Activated T-helper 1 cell treated with Interleukin-2 at 50 U/mL for 16 hours (primary cell): ENCODE measurements at places on chromosomes 2 and 18.

DNA sequence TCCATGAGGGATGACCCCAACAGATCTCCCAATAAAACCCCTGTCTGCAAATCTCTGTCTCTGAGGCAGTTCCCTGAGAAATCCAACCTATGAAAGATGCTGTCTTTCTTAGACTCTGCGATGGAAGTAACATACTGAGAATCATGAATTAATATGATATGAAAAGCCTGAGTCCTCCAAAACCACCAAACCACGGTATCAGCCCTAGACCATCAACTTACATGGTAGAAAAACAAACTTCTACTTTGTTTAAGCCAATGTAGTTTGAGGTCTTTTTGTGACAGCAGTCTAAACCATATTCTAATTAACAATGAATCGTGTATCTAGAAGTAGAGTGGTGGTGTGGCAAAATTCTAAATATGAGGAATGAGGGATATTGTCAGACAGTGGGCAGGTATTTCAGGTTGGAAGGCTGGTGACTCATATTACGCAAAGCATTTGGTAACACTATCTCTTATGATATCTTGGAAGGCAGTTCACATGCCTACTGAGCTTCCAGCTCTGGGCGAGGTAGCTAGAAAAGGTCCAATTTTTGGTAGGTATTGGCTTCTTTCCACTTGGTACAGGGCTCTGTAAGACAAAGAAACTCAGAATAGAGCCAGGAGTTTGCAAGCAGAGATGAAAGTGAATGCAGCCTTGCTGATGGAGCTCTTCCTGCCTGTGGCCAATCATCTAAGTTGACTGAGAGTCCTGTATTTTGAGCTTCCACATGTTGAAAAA is 215.8 kb downstream of the ZFP36L2 start:
- DNase-seq: no peak

DNA sequence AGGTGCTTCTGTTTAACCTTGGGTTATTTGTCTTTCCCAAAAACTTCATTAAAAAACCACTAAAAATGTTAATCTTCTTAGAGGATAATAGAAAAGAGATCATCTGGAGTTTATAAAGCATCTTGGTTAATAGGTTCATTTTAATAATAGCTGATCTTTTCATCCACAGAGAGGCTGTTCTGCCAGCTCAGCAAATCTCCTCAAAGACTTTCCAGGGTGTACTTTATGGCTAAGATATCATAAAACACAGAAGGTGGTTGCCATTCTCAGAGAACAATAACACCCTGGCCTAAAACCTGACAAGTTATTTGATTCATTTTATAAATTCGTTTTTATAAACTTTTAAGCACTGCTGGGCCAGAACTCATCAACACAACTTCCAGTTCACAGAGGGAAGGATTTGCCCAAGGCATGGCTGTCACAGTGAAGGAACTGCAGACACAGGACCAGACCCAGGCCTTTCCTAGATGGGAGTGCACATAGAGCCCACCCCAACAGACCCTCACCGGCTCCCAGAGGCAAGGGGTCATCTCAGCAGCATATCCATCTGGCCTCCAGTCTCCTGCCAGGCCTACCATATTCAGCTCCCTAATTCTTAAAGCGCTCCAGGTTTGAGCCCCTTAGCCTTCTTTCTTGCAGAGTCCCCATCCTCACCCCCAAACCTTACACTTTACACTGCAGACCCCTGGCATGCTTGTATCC is 203.4 kb upstream of the RAB6C start:
- DNase-seq: no peak

DNA sequence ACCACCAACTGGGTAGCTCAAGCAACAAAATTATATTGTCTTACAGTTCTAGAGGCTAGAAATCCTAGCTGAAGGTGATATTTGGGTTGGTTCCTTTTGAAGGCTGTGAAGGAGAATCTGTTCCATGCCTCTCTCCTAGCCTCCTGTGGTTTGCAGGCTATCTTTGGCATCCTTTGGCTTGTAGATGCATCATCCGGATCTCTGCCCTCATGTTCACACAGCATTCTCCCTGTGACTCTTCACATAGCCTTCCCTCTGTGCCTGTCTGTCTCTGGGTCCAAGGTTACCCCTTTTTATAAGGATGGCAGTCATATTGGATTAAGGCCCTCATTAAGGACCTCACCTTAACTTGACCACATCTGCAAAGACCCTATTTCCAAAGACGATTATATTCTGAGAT is 78.6 kb upstream of the MAP3K20 start:
- no peak for DNase-seq

GRCh38 chr2:42792583-42793333 is at the start of gene HAAO:
HAAO (minus strand) TSS chr2:42792583; CDS start chr2:42792536, 47 bp downstream.
- no peak for DNase-seq

GRCh38 chr18:12373771-12374116 is 3.3 kb downstream of the AFG3L2 start:
- DNase-seq: no peak

GRCh38 chr2:239819091-239819973 is 205.8 kb downstream of the NDUFA10 start:
- no peak for DNase-seq

DNA sequence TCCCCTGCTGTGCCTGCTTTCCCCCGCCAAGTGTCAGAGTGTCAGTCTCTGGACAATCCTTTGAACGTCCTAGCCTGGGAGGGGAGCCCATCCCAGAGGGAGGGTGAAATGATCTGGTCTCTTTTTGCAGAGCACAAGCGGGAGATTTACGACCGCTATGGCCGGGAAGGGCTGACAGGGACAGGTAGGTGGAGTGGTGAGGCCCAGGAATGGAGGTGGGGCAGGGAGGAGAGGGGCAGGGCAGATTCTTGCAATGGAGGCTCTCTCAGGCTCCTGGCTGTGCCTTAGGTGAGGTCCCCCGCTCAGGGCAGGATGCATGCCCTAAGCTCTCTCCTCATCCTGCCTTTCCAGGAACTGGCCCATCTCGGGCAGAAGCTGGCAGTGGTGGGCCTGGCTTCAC is 2.4 kb downstream of the DNAJB2 start:
- DNase-seq: no peak

GRCh38 chr2:187302116-187302515 is 145.9 kb downstream of the CALCRL start:
- DNase-seq: no peak

GRCh38 chr2:200266406-200266805 is 40.1 kb upstream of the SPATS2L start:
- no peak for DNase-seq

DNA sequence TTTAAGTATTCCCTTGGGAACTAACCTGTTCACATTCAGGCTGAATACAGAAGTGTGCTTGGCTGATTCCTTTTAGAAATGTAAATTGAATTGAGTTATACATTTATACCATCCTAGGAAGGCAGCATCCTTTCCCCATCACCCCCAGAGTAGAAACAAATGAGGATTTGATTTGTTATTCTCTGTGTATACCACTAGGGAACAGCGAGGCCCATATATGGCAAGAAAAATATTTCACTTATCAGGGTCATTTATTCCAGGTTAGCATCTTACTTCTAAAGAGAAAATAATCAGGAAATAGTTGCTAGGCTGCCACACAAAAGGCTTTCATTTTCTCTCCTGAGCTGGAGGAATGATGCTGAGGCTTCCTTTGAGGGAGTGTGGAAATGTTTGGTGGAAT is 516.9 kb downstream of the PIK3C3 start:
- no peak for DNase-seq

- DNase-seq: peak; percentile 1
Measured at GRCh38 chr2:10688921-10689807, 611 bp downstream of the NOL10 start.

DNA sequence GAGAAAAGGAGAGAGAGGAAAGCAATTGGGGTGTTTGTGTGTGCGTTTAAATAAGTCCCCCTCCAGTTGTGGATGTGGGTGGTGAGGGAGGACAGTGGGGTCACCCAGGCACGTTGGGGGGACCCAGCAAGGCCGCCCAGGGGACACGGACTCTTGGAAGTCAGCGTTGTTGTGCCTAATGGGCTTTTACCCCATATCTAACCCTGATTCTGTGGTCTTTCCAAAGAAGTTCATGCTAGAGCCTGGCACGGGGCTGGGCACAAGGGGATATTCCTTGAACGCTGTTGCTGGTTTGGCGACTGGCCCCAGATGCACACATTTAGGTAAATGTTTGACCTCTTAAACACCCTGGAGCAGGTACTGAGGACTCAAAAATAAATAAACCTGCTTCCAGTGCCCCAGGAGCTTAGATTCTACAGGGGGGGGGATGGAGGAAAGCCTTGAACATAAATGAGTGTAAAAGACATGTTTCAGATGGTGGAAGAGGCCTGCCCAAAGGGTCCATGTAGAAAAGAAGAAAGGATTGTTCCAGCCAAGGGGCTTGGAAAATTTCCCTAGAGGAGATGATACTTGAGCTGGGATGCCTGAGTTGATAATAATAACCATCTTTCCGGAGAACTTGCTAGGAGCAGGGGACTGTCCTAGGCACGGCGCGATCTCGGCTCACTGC is 97.7 kb upstream of the SIX3 start:
- DNase-seq: no peak

GRCh38 chr18:57063601-57064103 is 83.2 kb upstream of the BOD1L2 start:
- no peak for DNase-seq

DNA sequence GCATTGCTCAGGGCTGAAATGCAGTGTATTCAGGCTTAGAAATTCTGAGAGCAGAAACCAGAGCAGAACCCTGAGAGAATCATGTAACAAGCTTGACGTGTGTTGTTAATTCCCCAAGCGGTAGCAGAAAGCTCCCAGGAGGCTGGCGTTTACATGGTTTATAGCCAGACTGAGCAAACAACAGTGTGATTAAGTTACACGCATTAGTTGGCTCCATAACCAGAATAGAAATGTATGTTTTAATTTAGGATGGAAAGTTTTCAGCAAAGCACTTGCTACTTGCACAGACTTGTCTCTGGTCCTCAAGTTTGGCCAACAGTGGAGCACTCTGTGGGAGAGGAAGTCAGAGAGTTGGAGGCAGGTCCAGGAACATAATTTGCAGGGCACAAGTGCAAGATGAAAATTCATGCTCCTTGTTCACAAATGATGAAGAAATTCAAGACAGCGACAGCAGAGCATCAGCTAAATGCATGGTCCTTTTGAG is 69.3 kb downstream of the MAPK4 start:
- DNase-seq: no peak

DNA sequence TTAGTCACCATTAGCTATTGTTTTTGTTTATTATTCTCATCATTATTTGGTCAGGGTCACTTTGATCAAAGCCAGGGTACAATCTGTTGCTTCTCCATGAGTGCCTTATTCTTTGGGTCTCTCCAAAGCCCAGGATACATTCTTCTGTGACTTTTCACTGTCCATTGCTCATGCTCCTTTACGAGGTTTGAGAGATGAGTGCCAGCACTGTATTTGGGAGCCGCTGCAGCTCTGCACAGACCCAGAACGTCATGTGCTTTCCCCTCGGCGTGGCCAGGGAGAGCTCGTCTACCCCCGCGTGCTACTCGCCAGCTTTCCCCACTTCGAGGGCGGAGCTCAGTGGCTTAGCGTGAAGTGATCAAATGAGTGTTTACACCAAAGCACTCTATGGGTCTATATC is 123.7 kb downstream of the COL6A3 start:
- no peak for DNase-seq

DNA sequence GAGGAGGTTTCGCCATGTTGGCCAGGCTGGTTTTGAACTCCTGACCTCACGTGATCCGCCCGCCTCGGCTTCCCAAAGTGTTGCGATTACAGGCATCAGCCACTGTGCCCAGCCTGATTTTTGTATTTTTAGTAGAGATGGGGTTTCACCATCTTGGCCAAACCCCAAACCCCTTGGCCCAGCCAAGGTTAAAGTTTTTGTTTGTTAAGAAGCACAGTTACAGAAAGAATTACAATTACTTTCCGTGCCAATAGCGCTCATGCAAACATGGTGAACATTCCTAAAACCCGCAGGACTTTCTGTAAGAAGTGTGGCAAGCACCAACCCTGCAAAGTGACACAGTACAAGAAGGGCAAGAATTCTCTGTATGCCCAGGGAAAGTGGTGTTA is 26.1 kb downstream of the ITSN2 start:
- no peak for DNase-seq

DNA sequence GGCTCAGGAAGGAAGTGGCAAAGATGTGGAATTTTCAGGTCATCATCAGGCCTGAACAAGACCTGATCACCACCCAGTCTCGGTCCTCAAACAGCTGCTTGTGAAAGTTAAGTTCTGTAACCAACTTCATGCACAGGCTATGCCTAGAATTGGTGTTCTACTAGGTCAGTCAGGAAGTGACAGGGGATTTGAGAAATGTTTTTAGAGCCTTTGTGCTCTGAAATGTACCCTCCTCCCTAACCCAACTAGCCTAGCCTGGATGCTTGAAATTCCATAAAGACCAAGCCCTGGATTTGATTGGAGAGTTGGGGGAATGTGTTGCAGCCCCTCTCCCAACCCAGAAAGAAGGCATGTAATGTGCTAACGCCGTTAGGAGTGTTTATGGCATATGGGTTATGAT is 63.3 kb downstream of the TGOLN2 start:
- no peak for DNase-seq

DNA sequence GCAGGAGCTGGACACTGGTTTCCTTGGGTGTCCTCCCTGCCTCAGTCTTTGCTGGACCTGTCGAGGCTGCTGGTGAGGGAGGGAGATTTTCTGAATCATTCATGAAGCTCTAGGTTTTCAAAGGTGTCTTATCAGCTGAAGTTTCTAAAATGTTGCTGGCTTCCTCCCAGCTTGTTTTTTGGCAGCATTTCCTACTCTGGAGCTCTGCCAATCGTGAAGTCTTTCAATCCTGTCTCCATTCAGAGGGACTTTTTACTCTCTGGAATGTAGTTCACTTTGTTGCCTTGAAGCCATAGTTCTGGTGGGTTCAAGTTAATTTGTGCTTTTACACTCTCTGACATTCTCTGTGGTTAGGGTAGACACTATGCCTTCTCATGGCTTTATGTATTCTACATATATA is 23.9 kb downstream of the SNTG2 start:
- no peak for DNase-seq

DNA sequence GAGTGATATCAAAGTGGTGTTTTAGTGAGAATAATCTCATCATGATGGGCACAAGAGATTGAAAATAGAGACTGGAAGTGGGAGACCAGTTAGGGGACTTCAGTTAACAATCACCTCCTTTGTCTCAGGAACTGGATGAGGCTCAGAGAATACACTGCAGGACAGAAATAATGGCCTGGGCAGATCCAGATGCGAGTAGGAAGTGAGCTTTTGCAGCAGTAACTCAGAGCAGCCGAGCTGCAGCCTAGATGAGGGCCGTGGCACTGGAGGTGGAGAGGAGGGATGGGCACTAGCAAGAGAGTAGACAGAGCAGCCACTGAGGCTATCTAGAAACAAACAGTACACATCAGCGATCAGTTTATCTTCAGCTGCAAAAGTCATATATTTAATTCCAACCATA is 48.6 kb downstream of the CYB5A start:
- no peak for DNase-seq

GRCh38 chr2:4882421-4882820 is 809.8 kb upstream of the SOX11 start:
- DNase-seq: no peak

- no peak for DNase-seq
Measured at GRCh38 chr2:230666885-230667712, 45.5 kb upstream of the CAB39 start.

- DNase-seq: no peak
Measured at GRCh38 chr2:43293744-43294695, 67.6 kb upstream of the ZFP36L2 start.
